ENCODE measurements at places on chromosomes 7 and 10. TPM values are rescaled to one million over a fixed set of nuclear protein-coding genes. Genes with fewer than 3 reads are reported as not detected.

The SNX10 gene
- total RNA-seq = not detected

The OR2F1 gene
- total RNA-seq = not detected

The TRPV6 gene
- not detected for total RNA-seq

The ACHE gene
- not detected for total RNA-seq

The C7orf33 gene
- total RNA-seq = not detected

The DKK1 gene
- total RNA-seq = 108 TPM

The TMEM270 gene
- not detected for total RNA-seq

The PRPS1L1 gene
- total RNA-seq = not detected

DNA sequence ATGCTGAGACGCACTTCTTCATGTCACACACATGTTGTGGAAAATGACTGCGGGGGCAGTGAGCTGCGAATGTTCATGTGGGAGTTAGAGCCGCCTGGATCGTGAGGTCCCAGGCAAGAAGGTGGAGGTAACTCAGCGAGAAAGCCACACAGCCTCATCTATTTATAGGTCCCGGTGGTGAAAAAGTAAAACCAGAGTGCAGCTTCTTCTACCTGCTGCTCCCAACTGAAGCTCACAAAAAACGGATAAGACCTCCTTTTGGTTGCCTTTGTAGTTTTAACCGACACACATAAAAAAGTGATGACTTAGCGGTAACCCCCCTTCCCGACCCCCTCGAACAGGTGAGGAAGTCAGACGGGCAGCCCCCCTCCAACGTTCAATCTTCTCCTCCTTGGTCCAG, 276.9 kb downstream of the GATA3 start:
- no peak for DNase-seq

GRCh38 chr7:151505433-151505832, 14.3 kb downstream of the RHEB start:
- no peak for DNase-seq

GRCh38 chr7:118642396-118642795, 417.9 kb downstream of the ANKRD7 start:
- DNase-seq = no peak

DNA sequence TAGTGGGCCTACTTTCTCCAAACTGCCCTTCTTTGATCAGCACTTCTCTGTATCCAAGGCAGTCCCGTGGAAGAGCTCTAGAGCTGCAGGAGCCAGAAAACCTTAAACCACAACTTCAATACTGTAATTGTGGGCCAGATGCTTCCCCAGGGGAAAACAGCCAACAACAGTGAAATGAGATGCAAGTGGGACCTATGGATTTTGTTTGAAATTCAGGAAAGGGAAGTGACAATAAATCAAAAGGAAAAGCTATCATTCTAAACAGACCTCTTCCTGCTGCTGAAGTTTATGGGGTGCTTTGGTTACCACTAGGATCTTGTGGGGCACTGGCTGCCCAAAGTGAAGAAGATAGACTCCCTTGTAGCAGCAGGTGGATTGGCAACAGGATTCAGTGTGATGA, 1031.7 kb downstream of the LRMDA start:
- DNase-seq = no peak

DNA sequence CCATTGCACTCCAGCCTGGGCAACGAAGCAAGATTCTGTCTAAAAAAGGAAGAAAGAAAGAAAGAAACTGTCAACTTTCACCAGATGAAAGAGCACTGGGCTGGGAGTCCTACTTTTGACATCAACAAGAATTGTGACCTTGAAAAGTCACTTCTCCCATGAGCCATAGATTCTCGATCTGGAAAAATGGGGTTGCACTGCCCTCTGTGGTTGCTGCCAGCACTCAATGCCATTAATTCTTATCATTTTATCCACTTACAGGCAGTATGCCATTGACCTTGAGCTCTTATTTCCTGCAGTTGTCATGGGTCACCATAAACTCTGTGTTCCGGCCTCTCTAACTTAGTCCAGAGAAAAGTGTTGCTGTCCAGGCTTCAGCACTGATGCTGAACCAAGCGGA, 137.2 kb downstream of the NOC3L start:
- peak; percentile 39 for DNase-seq

DNA sequence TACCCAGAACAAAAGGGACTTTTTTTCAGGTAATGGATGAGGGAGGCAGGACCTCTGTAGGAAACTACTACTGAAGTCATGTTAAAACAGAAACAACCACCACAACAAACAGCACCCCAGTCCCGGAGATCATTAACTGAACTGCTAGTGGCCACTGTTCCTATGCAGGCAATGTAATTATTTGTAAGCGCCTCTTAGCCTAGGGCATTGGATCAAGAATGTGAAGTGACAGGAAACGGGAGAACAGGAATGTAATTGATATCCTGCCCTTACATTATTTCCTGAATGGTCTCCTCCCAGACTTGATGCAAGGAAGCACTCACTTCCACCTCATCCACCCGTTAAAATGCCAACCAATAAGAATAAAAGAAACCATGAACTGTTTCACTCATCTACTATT, 16.7 kb upstream of the GAD2 start:
- DNase-seq = no peak

DNA sequence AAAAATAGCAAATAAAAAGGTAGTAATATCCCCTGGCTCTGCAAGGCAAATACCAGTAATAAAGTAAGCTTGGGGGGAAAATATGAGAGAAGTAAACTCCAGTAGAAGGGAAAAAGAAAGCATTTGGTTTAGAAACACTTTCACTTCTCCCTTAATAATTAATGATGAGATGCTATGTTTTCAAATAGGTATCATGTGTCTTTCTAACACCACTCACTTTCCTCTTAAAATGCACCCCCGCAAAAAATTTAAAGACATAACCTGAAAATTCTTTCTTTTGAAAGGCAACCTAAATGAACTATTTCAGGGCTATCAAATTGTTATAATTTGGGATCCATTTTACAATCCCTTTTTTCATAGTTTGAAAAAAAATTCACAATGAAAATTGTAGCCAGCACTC, 240.3 kb downstream of the SNX10 start:
- no peak for DNase-seq

- peak; percentile 33 for DNase-seq
Observed at GRCh38 chr7:99036546-99037111, 107.3 kb downstream of the SMURF1 start.

DNA sequence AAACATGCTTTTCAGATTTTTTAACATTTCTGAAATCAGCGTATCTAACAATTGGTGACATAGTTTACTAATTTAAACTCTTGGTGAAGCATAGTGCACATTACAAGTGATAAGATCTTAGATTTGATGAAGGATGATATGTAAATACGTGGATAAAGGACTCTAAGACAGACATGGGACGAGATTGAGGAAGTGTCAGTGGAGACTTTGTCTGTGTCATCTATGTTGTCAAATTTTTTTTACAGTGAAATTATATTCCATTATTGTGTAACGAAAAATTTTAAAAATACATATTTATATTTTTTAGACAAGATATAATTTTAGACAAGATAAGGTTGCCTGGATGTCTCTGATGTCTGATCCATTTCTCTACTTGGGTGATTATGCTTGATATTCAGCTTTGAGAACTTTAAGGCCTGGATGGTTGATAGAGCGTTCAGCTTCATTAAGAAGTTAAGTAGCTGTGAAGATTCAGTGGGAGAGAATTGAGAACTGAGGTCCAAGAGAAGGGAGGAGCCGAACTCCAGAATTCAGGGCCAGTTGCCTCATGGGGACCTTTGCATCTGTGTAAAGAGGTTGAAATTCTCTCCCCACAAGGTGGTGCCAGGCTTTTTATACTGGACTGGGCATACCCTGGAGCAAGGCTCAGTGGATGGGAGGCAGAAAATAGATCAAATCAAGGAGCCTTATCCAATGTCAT, 62.7 kb downstream of the KAT6B start:
- peak; percentile 35 for DNase-seq

GRCh38 chr7:82578430-82578829, 134.9 kb upstream of the CACNA2D1 start:
- DNase-seq = peak; percentile 68

- DNase-seq = no peak
Observed at GRCh38 chr7:141264511-141264910, 190.6 kb downstream of the TMEM178B start.

- no peak for DNase-seq
Observed at GRCh38 chr10:111890046-111890445, 293.5 kb downstream of the GPAM start.

DNA sequence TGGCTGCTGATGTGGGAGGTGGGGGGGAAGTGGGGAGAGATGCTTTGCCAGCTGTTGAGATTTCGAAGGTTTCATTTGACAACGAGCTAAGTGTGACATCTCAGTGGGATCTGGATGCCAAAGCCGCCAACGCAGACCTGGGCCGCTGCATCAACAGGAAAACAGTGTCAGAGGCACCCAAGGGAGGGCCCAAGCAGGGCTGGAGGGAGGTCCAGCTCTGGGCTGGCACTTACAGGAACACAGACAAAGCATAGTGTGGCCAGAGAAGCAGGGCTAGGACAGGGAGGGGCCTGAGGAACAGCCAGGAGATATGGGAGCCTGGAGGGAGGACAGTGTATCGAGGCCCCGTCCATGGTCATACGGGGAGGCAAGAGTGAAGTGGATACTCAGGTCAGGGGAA, 73.1 kb downstream of the GTF2IRD1 start:
- DNase-seq = no peak

- DNase-seq = no peak
Observed at GRCh38 chr10:59138052-59138451, 38.4 kb upstream of the PHYHIPL start.

GRCh38 chr7:131196803-131197202, 130.9 kb upstream of the MKLN1 start:
- DNase-seq = peak; percentile 49

DNA sequence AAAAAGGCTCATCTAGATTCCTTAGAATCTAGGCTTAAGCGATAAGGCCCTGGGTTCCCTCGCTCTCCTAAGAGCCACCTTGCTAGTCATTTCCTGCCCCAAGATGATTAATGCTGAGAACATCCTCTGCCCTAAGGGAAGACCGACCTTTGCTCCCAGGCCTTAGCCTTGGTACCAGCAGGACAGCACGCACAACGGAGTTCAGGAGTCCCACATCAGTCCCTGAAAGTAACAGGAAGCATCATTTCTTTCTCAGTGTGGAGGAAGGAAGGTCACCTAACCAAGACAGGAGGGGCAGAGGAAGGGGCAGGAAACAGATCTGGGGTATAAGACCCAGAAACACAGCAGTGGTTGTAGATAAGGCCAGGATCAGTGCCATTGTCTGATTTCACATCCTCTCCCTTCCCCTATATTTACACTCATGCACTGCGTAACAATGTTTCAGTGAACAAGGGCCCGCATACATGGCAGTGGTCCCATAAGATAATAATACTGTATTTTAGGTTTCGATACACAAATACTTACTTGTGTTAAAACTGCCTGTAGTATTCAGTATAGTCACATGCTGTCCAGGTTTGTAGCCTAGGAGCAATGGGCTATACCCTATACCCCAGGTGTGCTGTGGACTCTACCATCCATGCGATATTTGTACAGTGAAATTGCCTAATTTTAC, 8.1 kb upstream of the FAM107B start:
- DNase-seq = peak; percentile 11

GRCh38 chr10:106836933-106837663, 327.4 kb downstream of the SORCS1 start:
- DNase-seq = no peak

GRCh38 chr7:117979954-117980497, 106.8 kb upstream of the CTTNBP2 start:
- DNase-seq = no peak

- DNase-seq = no peak
Observed at GRCh38 chr10:75429159-75429827, 2.1 kb upstream of the LRMDA start.

GRCh38 chr10:62335326-62335725, 38.8 kb upstream of the ZNF365 start:
- DNase-seq = peak; percentile 44

GRCh38 chr10:89814278-89814677, 112.9 kb downstream of the KIF20B start:
- no peak for DNase-seq

- DNase-seq = no peak
Observed at GRCh38 chr10:75924309-75924902, 493.0 kb downstream of the LRMDA start.

DNA sequence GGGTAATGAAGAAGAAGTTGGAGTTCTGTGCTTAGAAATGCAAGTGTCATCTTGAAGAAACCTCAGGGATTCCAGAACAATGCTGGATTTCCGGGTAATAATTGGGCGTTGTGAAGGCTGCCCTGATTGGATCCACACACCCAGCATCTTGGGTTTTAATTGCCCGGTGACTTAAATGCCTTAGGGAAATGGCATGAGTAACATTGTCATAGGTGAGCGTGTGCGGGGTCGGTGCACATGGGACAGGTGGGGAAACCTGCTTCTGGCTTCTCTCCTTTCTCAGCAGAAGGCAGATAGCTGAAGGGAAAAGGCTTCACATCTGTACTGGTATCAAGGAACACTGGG, 15.2 kb upstream of the CAMK1D start:
- DNase-seq = no peak

DNA sequence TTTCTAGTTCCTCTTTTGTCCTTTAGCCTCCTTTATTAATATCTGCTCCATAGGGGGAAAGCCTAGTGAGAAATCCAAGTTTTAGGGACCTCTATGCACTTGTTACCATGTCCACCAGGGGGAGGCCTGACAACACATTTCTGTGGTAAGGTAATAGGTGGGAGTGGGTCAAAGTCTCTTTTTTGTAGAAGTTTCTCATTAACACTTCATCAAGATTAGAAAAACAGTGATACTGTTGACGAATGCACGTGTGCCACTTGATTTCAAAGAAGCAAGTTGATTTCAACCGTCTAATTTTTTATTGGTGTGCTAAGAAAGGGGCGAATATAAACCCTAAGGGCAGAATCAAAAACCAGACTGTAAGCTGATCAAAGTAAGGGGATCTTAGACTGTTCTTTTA, 30.6 kb downstream of the CISD1 start:
- DNase-seq = peak; percentile 46

DNA sequence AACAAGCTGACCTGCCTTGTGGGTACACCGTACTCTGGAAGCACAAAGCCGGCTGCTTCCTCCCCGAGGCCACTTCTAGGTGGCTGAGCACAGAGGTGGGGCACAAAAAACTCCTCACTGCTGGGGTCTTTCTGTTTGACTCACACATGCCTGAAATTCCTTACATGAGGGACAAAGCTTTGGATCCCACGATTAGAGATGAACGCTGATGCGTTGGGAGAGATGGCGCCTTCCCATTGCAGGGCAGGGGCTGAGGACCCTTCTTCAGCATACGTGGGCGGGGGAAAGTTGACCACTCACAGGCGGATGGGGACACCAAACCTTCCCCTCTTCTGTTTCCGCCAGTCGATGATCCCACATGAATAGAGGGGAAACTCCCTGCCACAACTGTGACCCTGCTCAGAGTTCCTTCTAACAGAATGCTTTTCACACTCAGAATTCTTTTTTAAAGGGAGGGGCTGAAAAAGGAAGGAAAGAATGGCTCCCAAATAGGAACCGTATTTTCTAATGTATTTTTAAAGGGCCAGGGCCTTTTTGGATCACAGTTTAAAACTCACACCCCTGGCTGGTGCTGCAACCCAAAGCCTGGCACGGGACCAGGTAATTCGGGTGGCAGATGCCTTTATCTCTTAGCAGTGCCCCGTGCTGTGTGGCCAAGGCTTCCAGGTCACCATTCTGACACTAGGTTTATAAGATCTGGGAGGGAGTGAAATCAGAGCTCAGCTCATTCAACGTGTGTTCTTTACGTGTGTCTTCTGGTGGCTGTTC, 134.0 kb downstream of the PRKAG2 start:
- no peak for DNase-seq

- DNase-seq = no peak
Observed at GRCh38 chr7:20438694-20439376, 108.1 kb downstream of the ITGB8 start.

Measured in LHCN-M2 (cell line).